Umbilical cord (tissue), 2 donors: ENCODE measurements at places on chromosomes 4 and X.

GRCh38 chr4:79852305-79852730, 220.7 kb downstream of the ANTXR2 start:
- DNase-seq: no peak

GRCh38 chrX:113833096-113834055, 750.5 kb upstream of the HTR2C start:
- DNase-seq: no peak

- peak; percentile 80 for DNase-seq
These were observed 376.5 kb upstream of the MAD2L1 start for GRCh38 chr4:120443116-120443515.

DNA sequence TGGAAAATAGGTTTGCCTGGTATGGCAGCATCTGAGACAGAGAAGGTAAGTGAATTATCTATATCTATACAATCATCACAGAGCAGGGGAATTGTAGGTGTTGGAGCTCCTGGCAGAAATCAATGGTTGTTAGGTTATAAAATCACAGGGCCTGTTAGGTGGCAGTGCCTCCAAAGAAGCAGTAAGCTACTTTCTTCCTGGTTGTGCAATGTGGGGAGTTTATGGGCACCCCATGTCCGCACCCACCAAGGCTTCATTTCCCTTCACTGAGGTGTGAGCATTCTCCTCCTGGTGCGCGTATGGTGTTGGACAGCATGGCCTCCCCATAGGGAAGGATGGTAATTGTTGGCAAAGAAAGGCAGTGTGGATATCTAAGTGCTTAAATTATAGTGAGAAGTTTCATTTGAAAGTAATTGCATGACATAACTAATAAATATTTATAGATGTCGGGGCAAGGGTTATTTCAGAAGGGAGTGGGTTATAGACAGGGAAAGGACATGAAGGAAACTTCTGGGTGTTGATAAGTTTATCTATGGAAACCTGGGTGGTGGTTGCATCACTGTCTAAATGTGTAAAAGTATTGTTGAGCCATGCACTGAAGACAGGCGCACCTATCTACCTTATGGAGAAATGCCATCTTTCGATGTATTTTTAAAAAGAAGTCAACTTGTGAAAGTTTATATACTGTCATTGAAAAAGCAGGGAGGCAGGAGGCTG, 153.7 kb downstream of the FRAS1 start:
- DNase-seq: no peak

GRCh38 chrX:2610246-2611170, 80.6 kb upstream of the CD99 start:
- peak; percentile 20 for DNase-seq

DNA sequence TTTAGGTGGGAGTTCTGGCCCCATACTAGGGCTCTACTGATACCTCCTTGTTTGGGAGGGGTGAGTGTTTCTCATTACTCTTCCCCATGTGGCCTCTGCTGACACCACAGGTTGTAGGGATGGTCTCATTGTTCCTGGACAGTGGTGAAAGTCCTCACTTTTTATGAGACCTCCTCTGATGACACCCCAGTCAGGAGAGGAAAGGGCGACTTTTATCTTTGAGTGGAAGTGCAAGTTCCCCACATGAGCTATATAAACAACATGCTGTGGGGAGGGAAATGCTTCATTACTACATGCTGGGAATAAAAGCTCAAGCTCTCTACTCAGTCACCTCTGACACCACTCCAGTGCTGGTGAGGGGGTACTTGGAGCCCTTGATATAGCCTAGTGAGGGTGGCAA, 29.5 kb upstream of the MAGEA6 start:
- DNase-seq: no peak
